ENCODE measurements at places on chromosomes 6 and 20.

GRCh38 chr6:17265570-17265969, 15.6 kb upstream of the RBM24 start:
- no peak for DNase-seq

- no peak for DNase-seq
Measured at GRCh38 chr20:62557462-62557861, 81.7 kb upstream of the GATA5 start.

- DNase-seq, result no peak
Measured at GRCh38 chr20:51700809-51701285, 67.3 kb downstream of the ATP9A start.

DNA sequence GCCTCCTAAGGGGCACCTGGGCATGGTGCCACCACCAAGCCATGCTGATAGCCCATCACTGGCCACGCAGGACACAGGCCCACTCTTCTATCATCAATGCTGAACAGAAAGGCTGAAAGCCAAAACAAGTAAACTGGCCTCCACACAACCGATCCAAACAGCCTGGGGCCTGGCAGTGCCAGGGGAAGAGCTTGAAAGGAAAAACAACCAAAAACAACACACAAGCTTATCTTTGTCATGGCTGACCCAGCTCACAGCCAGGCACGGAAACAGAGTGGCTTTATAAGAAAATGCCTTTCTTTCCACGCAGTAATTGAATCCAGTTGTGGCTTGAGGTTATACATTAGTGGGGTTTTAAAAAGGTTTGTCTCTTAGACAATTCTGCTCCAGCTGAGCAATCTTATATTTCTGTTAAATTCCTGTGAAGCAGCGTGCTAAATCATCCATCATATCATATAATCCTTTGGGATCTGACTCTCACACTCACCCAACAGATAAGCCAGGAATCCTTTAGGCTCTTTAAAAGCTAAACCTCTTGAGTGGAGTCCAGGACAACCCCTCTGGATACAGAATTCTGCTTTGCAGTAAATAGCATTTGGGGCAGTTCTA, 65.4 kb upstream of the SLC22A16 start:
- DNase-seq, result no peak

DNA sequence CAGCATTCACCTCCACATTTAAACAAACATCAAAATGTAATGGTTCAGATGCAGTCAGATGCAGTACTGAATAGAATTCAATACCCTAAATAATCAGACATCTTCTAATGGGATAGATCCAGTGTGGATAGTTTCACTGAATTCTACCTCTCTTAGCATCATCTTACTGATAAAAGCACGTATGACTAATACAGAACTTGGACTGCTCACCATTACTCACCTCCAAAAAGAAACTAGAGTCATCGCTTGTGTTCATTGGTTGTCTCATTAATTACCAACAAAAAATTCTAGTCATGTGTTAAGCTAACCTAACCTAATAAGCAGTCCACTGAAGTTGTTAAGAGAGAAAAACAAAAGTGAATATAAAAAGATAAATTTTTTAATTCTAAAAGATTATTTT, 165.9 kb upstream of the IRAK1BP1 start:
- no peak for DNase-seq

GRCh38 chr6:100726666-100727065, 154.5 kb downstream of the ASCC3 start:
- no peak for DNase-seq

DNA sequence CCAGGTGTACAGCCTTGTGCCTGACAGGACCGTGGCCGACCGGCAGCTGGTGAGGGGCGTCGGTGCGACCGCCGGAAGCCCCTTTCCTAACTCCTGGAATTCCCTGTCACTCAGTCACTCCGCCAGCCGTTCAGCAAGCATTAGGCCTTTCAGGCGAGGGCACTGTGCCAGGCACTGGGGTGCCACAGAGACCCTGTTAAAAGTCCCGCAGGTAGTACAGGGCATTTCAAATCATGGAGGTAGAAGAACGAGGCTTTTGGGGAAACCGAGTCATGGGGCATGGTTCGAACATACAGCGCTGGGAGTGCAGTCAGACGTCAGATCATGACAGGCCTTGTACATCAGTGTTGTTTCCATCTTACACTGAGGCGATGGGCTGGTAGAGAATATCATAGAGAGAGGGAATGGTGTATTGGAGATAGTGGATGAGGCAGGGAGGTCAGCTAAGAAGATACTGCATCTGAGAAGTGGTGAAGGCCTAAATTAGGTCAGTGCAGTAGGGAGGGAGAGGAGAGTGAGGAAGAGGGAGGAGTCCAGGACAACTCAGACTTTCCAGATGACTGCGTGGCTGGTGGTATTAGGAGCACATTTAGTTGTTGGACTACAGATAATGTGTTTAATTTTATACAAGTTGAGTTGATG, 892 bp upstream of the DXO start:
- no peak for DNase-seq

- DNase-seq, result no peak
Measured at GRCh38 chr20:8449123-8449522, 317.1 kb downstream of the PLCB1 start.

DNA sequence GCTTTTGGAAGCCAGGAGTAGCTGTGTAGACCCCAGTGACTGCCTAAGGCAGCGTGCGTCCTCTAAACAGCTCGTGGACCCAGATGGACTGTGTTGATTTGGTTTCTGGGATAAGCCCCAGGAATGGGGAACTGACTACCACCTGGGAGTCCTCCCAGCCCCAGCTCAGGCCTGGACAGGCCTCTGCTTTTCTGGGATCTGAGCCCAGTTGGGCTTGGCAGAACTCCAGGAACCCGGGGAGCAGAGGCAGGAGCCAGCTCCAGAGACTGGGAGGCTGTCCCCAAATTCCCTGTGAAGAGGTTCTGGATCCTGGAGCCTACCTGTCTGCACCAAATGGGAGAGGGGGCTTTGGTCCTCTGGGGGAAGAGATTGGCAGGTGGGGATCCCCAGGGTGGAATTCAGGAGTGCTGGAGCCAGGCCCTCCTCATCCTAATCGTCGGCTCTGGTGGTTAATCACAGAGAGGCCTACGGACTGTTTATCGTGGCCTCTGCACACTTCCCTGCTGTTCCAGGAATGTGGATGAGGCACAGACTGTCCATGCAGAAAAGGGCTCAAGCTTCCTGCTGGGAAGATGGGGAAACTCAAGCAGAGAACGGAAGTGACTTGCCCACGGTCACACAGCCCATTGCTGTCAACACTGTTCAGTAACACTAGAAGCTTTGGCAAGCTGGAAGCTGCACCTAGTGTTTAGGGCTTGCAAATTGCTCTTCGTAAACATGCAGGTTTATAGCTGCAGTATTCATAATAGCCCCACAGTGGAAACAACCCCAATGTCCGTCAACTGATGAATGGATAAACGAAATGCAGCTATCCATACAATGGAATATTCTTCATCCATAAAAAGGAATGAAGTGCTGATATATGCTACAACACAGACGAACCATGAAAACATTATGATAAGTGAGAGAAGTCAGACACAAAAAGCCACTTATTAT, 100.6 kb downstream of the KCNB1 start:
- no peak for DNase-seq

- no peak for DNase-seq
Measured at GRCh38 chr6:119446609-119447008, 97.0 kb upstream of the MAN1A1 start.

GRCh38 chr20:10470276-10470675, 35.2 kb downstream of the SLX4IP start:
- DNase-seq, result no peak
